ENCODE measurements at places on chromosomes 5 and 9.
A peak's percentile ranks its signal among the peaks of the same experiment; 100 is the strongest.

DNA sequence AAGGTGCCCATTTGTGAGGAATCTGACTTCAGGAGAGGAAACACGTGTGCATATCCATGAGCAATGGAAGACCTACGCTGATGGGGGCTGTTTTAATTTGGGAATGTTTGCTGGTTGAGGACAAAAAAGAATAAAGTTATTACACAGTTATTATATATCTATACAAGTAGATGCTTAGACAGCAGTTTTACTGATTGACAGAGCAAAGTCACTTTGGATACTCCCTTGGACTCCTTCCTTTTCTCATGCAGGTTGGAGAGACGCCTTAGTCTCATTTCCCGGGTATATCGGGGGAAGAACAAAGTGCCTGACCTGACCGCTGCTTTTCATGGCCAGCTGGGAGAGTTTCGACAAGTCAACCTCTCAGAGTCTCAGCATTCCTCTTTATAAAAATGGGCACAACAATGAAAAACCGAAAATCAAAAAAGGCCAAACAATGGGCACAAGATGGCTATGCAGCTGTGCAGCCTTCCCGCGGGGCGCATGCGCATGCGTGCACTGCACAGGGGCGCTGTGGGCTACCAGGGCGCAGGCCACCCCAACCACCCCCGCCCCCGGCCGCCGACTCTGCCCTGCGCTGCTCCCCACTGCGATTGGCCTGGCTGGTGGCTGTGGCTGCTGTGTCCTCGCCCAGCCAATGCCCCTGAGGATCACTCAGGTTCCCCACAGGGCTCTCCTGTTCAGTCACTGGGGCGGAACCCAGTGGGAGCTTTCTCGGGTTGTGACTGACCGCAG lies 18.1 kb downstream of the NFIL3 start:
- no peak for DNase-seq

DNA sequence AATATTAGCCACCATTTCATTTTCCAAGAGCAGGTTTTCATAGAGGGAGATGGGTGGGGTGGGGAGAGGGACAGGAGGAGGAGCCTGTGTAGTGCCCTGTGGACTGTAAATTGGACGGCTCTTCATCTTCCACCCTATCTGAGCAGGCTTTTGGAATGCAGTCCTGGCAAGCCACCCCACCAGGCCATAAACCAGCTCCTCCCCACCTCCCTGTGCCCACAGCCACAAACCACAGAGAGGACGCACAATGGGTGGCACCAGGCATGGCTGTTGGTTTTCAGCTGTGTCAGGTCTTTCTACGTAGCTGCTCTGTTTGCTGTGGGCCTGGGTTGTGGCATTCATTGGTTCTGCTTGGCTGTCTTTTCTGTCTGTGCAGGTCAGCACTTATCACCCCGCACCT lies 58.0 kb downstream of the PLAC8L1 start:
- no peak for DNase-seq

DNA sequence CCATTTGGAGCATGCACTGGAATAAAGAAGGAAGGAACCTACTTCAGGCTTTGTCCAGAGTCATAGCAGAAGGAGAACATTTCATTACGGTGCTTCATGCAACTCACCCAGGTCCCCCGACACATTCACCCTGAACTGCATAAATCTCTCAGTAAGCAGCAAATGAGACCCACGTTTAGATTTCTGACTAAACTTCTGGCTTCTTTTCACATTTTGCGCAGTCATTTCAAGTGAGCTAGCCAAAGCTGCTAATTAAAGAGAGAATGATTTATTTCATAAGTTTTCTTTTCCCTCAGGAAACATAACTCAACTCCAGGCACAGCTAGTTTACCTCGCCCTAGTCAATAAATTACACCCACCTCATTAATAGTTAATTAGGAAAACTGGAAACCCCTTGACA lies 88.6 kb upstream of the GAS1 start:
- DNase-seq = no peak

- DNase-seq = no peak
Observed at GRCh38 chr9:94014920-94015319, 59.8 kb upstream of the BARX1 start.

DNA sequence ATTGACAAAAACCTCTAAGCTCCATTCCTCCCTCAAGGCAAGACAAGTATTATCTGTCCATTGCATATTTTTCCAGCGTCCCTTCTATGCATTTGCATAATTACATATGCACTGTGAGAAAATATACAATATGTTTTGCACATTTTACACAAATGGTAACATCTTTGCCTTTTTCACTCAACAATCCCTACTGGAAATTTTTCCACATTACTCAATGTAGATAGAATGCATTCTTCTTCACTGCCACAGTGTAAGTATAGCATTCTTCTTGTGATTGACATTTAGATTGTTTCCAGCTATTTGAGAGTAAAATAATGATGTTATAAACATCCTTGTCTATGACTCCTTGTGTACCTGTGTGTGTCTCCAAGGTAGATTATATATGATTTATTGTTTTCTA lies 205.0 kb downstream of the SLIT3 start:
- no peak for DNase-seq

DNA sequence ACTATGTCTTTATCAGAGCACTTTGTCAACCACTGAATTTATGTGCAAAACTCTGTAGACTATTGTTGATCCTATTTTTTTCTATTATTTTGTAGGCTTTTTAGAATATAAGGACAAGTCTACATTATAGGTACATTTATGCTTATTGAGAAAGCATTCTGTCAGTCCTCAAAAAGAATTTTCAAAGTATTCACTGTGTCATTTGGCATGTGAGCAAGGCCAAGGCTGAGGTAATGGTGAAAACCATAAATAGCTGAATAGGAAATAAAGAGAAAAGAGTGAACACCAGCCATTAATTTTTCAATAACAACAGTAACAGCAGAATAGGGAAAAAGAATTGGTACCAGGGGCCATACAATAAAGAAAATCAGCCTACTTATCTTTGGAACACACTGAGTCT lies 21.0 kb downstream of the SKIC3 start:
- DNase-seq = no peak

GRCh38 chr9:80076162-80076561 lies 504.4 kb downstream of the TLE4 start:
- DNase-seq = peak; percentile 10

DNA sequence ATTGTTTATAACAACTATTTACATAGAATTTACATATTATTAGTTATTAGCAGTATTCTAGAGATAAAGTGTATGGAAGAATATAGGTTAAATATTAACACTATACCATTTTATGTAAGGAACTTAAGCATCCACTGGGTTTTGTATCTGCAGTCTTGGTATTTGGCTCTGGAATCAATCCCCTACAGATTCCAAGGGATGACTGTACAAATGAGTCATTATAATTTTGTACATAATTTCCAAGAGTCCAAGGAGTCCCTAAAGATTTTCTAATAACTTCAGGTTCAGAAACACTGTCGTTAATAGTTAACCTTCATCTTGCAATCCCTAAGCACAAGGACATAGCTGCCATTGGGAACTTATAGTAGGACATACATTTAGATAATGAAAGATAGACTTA lies 254.8 kb upstream of the PDE4D start:
- DNase-seq = peak; percentile 10

DNA sequence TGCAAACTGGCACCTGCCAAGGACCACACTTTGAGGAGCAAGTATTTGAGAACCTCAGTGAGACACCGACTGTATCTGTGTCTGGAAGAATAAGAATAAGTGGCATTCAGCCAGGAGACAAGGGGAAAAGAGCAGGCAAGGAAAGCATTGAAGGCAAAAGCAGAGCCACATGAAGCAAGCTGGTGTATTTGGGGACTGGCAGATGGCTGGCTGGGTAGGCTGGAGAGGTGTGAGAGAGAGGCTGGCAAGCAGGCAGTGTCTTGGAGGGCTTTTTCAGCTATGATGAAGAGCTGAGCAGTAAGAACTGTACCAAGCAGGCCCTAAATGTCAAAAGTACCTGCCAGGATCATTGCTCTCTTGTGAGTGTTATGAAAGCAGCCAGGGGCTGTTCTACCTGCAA lies 14.1 kb upstream of the C5orf58 start:
- DNase-seq = no peak

GRCh38 chr5:149227168-149227826 lies 44.4 kb upstream of the AFAP1L1 start:
- peak; percentile 50 for DNase-seq
